ENCODE measurements at places on chromosomes 3 and 15. TPM values are rescaled to one million over a fixed set of nuclear protein-coding genes. Genes with fewer than 3 reads are reported as not detected.

GRCh38 chr3:194536871-194537637, 50.3 kb upstream of the ATP13A3 start:
- DNase-seq: no peak

The GPR176 gene
- 0.14 TPM for total RNA-seq

- DNase-seq: no peak
Observed at GRCh38 chr15:85031086-85031943, 49.7 kb downstream of the PDE8A start.

GRCh38 chr3:195045481-195046210, 225.3 kb downstream of the XXYLT1 start:
- DNase-seq: no peak

- no peak for DNase-seq
Observed at GRCh38 chr15:26294059-26294689, 431.0 kb upstream of the ATP10A start.

The PRSS50 gene
- total RNA-seq: not detected

Data from activated CD4-positive, alpha-beta T cell treated with anti-CD3 and anti-CD28 coated beads for 36 hours (primary cell).